Mesothelial cell of epicardium (in vitro differentiated cells): ENCODE measurements at places on chromosomes 4 and X. TPM values are rescaled to one million over a fixed set of nuclear protein-coding genes. Genes with fewer than 3 reads are reported as not detected.
A peak's percentile ranks its signal among the peaks of the same experiment; 100 is the strongest.

DNA sequence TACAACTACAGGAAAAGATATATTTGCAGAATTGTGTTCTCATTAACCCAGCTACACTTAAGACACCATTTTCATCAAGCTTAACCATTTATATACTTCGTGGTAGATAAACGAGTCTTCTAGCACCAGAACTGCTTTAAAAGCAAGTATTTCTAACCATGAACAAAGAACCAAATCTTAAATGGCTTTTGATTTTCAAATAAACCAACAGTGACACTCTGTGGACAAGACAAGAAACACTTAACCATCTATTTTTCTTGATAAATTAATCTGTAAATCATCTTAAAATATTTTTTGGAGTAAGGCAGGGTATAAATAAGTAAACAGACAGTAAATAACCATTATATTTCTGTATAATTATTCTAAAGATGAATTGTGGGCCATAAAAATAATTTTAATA, 10.2 kb downstream of the BEND2 start:
- H3K4me1 ChIP-seq, result peaks cover 2% of the 10 kb centered on the region
- H3K27me3 ChIP-seq, result peaks cover 2% of the 10 kb centered on the region
- H3K36me3 ChIP-seq, result no peaks in the 10 kb centered on the region
- no peak overlapping the region for H3K4me3 ChIP-seq

- no peak overlapping the region for H3K27ac ChIP-seq
- peaks cover 21% of the 10 kb centered on the region for H3K27me3 ChIP-seq
- H3K4me1 ChIP-seq, result no peaks in the 10 kb centered on the region
- H3K36me3 ChIP-seq, result no peaks in the 10 kb centered on the region
Observed at GRCh38 chr4:163613383-163613782, 118.9 kb downstream of the TMA16 start.

GRCh38 chr4:119667802-119668201, 39.2 kb upstream of the PDE5A start:
- H3K27me3 ChIP-seq, result peaks cover 10% of the 10 kb centered on the region
- DNase-seq, result no peak
- H3K27ac ChIP-seq, result no peak overlapping the region
- H3K4me3 ChIP-seq, result no peak overlapping the region

DNA sequence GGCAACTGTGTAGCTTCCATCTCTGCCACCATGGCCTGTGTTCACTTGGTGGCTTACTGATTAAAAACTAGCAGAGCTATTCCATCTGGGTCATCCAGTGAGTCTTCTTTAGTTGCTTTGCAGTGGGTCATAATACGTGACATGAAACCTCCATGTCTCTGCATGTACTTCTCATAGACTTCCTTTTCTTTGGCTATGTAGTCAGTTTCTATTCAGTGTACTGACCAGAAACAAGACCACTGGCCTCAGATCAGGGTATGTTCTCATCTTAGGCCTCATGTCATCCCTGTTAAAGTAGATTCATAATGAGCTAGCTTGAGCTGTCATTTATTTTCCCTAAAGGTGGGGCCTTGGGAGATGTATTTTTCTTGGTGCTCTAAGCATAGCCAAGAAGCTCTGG, 195.2 kb downstream of the CCNG2 start:
- no peak overlapping the region for H3K4me3 ChIP-seq
- no peak for DNase-seq
- H3K4me1 ChIP-seq, result no peaks in the 10 kb centered on the region
- H3K27me3 ChIP-seq, result peaks cover 21% of the 10 kb centered on the region
- no peaks in the 10 kb centered on the region for H3K36me3 ChIP-seq

GRCh38 chrX:68462653-68463052, 29.4 kb upstream of the OPHN1 start:
- DNase-seq, result no peak
- H3K27ac ChIP-seq, result no peak overlapping the region
- no peaks in the 10 kb centered on the region for H3K27me3 ChIP-seq
- no peaks in the 10 kb centered on the region for H3K4me1 ChIP-seq
- no peak overlapping the region for H3K4me3 ChIP-seq

DNA sequence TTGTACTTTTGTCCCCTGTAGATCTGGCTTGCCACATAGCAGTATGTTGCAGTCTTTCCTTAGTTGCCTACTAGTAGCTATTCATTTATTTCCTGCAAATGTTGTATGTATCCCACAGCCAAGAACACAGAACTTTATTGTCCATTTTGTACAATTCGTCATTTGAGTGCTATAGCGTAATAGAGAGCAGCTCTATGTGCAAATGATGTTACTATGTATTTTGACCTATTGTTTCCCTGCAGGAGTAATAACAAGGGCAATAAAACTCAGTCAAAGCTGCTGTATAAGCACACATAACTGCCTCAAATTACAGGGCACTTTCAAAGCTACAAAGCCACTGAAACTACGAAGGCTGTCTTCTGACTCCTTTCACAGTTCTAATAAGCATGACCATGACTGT, 48.1 kb downstream of the NRK start:
- no peaks in the 10 kb centered on the region for H3K36me3 ChIP-seq
- no peak overlapping the region for H3K4me3 ChIP-seq
- peaks cover 9% of the 10 kb centered on the region for H3K4me1 ChIP-seq
- H3K27ac ChIP-seq, result no peak overlapping the region
- no peak for DNase-seq

GRCh38 chr4:18815779-18816173, 794.2 kb upstream of the LCORL start:
- H3K27me3 ChIP-seq, result no peaks in the 10 kb centered on the region
- no peak for DNase-seq
- peaks cover 13% of the 10 kb centered on the region for H3K4me1 ChIP-seq
- H3K4me3 ChIP-seq, result no peak overlapping the region

DNA sequence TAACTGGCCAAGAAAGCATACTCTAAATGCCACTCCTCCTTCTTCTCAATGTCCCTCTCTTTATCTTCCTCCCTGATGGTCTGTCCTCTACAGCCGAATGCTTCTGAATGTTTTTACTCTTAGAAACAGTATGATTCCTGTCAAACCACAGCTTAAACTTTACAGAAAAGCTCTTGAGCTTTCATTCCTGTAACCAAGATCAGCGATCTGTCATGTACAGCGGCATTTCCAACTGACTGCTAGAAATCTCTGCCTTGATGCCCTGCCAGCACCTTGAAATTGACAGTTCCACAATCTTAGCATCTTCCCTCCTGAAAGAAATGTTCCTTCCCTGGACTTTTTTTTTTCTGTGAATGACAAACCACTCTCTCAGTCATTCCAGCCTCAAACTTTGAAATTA, 11.5 kb upstream of the GATB start:
- H3K27ac ChIP-seq, result peak overlapping the region; percentile 57
- no peak overlapping the region for H3K4me3 ChIP-seq
- H3K36me3 ChIP-seq, result no peaks in the 10 kb centered on the region
- peaks cover 9% of the 10 kb centered on the region for H3K27me3 ChIP-seq
- DNase-seq, result no peak

GRCh38 chr4:40804598-40804997, 54.8 kb downstream of the NSUN7 start:
- peaks cover 2% of the 10 kb centered on the region for H3K4me1 ChIP-seq
- peaks cover 14% of the 10 kb centered on the region for H3K36me3 ChIP-seq
- DNase-seq, result no peak
- H3K27ac ChIP-seq, result no peak overlapping the region

DNA sequence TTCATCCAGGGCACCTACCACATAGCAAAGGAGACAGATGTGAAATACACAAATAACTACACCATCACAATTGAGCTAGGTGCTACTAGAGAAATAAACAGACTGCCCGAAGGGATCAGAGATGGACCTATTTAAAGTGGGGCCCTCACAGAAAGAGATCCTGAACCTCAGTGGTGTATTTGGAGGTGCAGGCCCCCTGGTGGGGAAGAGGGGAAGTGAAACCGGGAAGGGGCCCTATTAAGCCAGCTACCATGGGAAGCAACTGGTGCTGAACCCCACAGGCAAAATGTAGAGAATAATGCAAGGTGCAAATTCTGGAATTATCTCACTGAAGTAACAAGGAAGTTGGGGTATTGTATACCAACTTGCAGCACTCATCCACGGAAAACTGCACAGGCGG, 78.6 kb upstream of the FAM9A start:
- no peaks in the 10 kb centered on the region for H3K36me3 ChIP-seq
- H3K27me3 ChIP-seq, result peaks cover 2% of the 10 kb centered on the region
- no peak for DNase-seq
- H3K27ac ChIP-seq, result no peak overlapping the region
- no peak overlapping the region for H3K4me3 ChIP-seq

DNA sequence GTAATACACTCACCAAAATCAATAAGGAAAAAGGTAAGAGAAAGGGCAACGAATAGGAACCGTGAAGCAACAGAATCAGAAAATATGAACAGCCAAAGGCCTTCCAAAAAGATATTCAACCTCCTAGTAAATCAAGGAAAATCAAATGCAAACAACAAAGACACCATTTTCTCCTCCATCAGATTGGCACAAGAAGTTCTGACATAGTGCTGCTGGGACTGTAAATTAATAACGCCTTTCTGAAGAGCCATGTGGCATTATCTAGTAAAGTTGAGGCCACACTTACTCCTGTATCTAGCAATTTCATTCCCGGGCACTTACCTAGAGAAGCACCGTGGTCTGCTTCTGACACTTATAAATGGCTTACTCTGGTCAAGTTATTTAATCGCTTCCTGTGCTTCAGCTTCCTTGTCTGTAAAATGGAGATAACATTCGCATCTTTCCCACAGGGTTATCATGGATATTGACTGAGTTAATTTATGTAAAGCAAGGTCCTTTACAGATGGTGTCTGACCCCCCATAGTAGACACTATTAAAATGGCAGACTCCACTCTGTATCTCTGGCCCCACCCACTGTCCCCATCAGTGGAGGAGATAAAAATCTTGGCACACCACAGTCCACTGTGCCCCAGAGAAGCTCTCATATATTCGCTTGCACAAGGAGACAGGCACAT, 20.5 kb upstream of the ENPP6 start:
- no peaks in the 10 kb centered on the region for H3K36me3 ChIP-seq
- no peak for DNase-seq
- no peak overlapping the region for H3K27ac ChIP-seq
- H3K4me1 ChIP-seq, result no peaks in the 10 kb centered on the region

DNA sequence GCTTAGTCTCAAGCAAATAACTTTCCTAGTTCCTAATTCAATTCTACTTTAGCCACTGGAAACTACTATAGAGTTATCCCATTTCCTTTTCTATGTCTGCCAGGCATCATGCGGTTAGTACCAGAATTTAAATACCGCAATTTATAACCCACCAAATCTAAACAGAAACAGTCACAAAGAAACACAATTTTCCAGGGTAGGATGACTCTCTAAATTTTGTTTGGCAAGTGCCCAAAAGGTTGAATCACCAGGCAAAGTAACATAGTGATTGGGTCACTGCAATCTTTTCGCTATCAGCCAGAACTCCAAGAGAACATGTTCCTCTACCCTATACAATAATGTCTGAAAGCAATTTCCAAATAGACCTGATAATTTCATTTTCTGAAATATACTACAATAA, 240.2 kb upstream of the GRIA3 start:
- H3K27me3 ChIP-seq, result no peaks in the 10 kb centered on the region
- H3K4me1 ChIP-seq, result no peaks in the 10 kb centered on the region
- no peaks in the 10 kb centered on the region for H3K36me3 ChIP-seq
- no peak for DNase-seq
- H3K4me3 ChIP-seq, result no peak overlapping the region
- no peak overlapping the region for H3K27ac ChIP-seq

- no peaks in the 10 kb centered on the region for H3K27me3 ChIP-seq
- H3K4me1 ChIP-seq, result no peaks in the 10 kb centered on the region
- no peak overlapping the region for H3K27ac ChIP-seq
- DNase-seq, result no peak
Observed at GRCh38 chr4:63563288-63564014, 845.8 kb downstream of the TECRL start.

DNA sequence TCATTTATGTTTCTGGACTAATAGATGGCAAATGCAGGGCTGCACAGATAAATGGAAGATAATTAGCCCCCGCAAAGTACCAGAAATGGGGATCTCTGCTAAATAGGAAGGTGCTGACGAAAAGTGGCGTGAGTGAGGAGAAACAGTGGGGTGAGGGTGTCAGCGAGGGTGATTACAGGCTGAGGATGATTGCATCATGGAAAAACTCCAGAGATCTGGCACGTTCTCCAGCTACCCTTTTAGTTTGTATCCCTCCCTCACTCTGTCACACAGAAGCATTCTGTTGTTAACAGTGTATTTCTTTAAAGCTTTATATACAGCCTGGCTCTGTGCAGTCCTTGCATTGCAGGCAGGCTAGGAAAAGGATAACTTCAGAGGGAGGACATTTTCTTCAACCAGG, 309.6 kb upstream of the DDX53 start:
- DNase-seq, result no peak
- H3K4me1 ChIP-seq, result peaks cover 13% of the 10 kb centered on the region
- no peaks in the 10 kb centered on the region for H3K27me3 ChIP-seq
- H3K27ac ChIP-seq, result no peak overlapping the region
- no peak overlapping the region for H3K4me3 ChIP-seq

DNA sequence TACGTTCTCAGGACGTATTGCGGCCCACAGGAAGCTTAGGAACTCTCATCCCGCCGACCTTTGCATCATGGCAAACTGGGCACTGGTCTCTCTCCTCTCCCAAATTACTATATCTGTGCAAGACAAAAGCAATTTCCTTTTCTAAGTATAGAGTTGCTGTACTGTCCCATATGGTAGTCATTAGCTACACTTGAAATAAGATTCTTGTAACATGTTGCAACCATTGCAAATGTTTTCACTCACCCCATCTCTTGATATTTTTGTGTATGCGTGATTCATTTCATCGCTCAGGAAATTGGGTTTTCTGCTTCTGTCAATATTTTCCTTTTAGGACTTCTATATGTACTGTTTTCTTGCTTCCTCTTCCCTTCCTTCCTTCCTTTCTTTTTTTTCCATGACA, 15.7 kb downstream of the ARMCX6 start:
- H3K4me3 ChIP-seq, result no peak overlapping the region
- no peak for DNase-seq
- H3K4me1 ChIP-seq, result peaks cover 16% of the 10 kb centered on the region
- no peaks in the 10 kb centered on the region for H3K27me3 ChIP-seq
- no peaks in the 10 kb centered on the region for H3K36me3 ChIP-seq

CFP gene
- total RNA-seq, result 0.97 to 1.2 TPM (median 0.99 TPM) in 3 replicates

PLXNB3 gene
- total RNA-seq, result 3.6 to 4.3 TPM (median 4.3 TPM) in 3 replicates

F8A2 gene
- not detected in 3 replicates for total RNA-seq

TASL gene
- not detected in 3 replicates for total RNA-seq

GLOD5 gene
- total RNA-seq, result not detected in 3 replicates

BTK gene
- total RNA-seq, result 0.07 to 0.42 TPM (median 0.20 TPM) in 3 replicates
